D341Med (cell line): ENCODE measurements at places on chromosomes 2 and 18.

DNA sequence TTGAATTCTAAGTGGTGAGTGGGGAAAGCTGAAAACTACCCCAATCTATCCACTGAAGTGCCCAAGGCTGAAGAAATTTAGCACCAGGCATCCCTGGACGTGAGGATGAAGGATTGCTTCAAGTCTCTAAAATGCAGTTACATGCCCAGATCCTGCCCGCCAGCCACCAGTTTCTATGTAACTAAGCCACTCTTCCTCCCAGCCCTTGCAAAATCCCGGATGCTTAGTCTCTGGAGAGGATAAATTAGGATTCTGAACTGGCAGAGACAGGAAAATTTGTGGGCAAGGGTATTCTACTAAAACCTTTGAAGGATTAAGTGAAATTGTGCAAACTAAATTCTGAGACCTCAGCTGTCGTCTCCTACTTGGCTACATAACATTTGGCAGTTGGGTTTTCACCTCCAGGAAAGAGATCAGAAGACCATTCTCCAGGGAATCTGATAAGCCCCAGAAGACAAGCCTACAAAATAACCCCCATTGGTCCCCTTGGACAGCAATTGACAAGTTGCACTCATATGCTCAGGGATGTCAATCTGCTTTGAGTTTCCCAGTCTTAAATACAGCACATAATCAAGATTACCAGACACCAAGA, 93.9 kb upstream of the CD226 start:
- peak; percentile 80 for DNase-seq

GRCh38 chr18:68533641-68534040, 181.3 kb downstream of the TMX3 start:
- no peak for DNase-seq

DNA sequence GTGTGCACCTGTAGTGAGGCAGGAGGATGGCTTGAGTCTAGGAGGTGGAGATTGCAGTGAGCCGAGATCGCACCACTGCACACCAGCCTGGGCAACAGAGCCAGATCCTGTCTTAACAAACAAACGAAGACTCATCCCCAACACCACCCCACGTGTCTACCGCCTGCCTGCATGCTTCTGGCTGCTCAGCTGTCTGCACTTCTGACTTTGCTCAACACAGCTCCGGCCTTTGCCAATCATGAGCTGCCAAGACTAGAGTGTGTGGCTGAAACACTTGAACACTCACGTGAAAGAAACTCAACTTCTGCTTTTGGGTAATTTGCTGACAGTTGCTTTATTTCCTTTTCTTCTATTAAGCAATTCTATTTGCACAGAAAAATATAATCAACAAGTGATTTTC, 32.1 kb upstream of the SP3 start:
- no peak for DNase-seq

DNA sequence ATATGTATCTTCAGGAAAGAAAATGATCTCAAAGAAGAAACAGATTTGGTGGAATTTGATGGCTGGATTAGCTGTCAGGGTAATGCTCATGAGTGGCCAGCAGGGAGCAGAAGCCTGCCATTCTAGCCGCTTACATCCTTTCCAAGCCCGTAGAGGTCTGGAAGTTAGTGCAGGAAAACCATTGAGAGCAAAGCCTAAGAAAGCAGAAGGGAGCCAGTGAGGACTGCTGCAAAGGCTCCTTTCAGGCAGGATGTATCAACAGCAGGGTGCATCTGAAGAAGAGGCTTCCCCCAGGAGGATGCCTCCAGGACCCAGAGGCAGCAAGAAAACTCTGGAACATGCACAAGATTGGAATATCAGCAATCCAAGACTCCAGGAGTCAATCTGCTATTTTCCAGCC, 22.9 kb upstream of the LBH start:
- DNase-seq, result peak; percentile 73

DNA sequence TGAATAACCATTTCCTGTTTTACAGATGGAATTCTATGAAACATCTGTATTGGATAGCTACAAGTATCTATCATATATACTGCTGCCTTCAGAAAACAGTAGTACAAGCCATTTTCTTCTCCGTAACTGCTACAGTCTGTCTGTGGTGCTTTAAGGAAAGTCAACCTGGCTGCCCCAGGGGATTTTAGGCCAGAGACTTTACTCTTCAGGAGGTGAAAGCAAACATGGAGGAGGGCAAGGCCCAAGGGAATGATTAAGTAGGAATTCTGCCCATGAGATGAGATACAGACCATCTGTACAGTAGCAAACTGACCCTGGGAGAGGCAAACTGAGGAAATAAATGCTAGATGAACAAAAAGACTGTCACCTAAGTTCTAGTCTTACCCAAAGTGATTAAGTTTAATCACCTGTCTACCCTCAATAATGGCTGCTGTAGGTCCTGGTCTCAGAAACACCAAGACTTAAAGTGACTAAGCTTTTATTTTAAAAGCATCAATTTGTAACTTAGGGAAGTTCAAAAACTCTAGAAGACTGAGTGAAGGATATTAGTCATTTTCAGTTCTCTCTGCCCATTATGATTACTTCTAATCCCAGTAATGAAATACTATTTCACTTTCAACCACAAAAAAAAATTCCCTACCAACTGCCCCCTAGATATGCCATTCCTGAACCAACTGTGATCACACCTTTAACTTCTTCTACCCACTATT, 14.8 kb downstream of the MBD2 start:
- no peak for DNase-seq
